ENCODE measurements at places on chromosomes 11 and 22. TPM values are rescaled to one million over a fixed set of nuclear protein-coding genes. Genes with fewer than 3 reads are reported as not detected.

GRCh38 chr11:27187075-27187847, 146.6 kb downstream of the BBOX1 start:
- no peak for DNase-seq

ZNF408 gene
- total RNA-seq, result 16.0 TPM

MMP12 gene
- total RNA-seq, result not detected

- no peak for DNase-seq
Measured at GRCh38 chr11:117933475-117933874, 4.3 kb upstream of the TMPRSS13 start.

DNA sequence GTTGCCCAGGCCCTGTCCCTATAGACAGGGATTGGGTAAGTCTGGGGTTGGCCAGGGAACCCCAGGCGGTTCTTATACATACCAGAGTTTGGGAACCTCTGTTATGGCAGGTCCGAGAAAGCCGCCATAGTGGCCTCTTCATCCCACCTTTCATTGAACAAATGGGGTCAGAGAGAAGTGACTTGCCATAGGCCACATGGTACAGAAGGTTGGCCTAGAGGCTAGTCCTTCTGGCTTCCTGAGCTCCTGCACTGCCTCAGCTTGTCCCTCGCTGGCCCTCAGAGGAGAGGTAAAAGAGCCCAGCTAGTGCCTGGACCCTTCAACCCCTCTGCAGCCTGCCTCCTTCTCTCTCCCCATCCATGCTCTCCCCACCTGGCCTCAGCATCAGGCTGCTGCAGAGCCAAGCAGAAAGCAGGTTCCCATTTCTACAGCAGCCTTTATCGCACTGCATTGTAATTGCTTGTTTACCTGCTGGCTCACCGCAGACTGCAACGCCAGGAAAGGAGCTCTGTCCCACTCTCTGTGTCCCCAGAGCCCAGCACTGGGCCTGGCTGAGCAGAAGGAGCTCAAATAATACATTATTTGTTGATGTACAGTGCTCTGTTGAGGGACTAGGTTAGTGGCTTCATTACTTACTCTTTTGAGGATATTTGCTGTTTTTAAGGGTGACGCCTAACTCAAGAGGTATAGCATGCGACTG, 103.6 kb downstream of the TRIM29 start:
- no peak for DNase-seq

HOATZ gene
- not detected for total RNA-seq

DEUP1 gene
- 0.44 TPM for total RNA-seq
